Pulmonary artery endothelial cell (primary cell): ENCODE measurements at places on chromosomes 1 and 21. TPM values are rescaled to one million over a fixed set of nuclear protein-coding genes. Genes with fewer than 3 reads are reported as not detected.
A peak's percentile ranks its signal among the peaks of the same experiment; 100 is the strongest.

- no peak for DNase-seq
These were observed 14.6 kb downstream of the BLACAT1 start for GRCh38 chr1:205441318-205441633.

- peak; percentile 29 for DNase-seq
These were observed 323.5 kb downstream of the SIPA1L2 start for GRCh38 chr1:232306269-232306961.

DNA sequence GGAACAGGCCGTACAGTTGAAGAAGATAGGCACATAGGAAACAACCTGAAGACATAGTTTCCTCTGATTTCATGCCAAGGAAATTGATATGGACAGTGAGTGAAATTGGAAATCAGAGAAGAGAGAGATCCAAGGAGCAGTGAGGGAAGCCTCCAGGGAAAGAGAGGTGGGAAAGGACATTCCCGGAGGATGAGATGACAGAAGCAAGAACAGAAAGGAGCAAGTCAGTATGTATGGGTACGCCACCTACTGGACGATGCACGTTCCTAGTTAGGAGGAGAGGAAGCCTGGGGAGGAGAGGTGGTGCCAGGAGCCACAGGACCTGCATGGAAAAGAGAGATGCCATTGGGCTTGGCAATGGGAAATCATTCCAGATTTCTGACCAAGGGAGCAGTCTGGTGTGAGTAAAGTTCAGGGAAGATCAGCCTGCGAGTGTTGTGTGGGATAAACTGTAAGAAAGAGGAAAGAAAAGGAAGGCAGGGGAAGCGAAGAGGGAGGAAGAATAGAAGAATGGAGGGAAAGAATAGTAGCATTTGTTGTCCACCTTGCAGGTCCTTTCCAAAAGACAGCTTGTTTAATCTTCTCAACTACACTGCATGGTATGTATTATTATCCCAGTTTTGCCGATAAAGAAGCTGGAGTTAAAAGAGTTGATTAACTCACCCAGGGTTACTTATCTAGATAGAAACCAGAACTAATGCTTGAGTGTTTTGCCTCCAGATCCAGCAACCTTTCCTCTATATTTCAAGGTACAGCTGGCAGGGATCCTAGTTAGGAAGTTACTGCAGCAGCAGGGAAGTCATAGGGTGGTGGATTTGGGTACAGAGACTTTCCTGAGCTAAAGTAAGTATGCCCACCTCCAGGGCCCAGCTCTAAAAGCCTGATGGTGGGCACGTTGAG is 27.4 kb downstream of the C1orf116 start:
- no peak for DNase-seq

- peak; percentile 55 for DNase-seq
These were observed 7.4 kb upstream of the MPL start for GRCh38 chr1:43329995-43330751.

- DNase-seq = no peak
These were observed 408.7 kb downstream of the NCAM2 start for GRCh38 chr21:21406921-21407320.

DNA sequence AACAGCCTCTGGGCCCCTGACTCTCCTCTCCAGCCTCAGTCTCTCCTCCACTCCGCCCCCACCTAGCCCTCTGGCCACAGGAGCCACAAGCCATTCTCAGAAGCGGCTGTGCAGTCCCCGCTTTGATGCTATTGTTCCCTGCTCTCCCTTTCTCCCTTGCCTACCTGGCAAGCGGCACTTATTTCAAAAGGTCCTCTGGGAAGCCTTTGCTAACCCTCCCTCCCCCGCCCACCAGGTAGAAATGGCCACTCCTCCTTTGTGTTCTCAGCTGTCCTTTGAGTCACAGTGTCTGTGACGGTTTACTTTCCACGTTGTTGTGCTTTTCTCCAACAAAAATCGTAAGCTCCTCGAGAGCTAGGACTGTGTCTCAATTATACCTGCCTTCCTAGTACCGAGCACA is 338.4 kb upstream of the PROX1 start:
- DNase-seq = no peak

- no peak for DNase-seq
These were observed 7.3 kb upstream of the GNL2 start for GRCh38 chr1:37602750-37603694.

GRCh38 chr21:36472377-36472776 is 7.5 kb downstream of the CLDN14 start:
- DNase-seq = no peak

DNA sequence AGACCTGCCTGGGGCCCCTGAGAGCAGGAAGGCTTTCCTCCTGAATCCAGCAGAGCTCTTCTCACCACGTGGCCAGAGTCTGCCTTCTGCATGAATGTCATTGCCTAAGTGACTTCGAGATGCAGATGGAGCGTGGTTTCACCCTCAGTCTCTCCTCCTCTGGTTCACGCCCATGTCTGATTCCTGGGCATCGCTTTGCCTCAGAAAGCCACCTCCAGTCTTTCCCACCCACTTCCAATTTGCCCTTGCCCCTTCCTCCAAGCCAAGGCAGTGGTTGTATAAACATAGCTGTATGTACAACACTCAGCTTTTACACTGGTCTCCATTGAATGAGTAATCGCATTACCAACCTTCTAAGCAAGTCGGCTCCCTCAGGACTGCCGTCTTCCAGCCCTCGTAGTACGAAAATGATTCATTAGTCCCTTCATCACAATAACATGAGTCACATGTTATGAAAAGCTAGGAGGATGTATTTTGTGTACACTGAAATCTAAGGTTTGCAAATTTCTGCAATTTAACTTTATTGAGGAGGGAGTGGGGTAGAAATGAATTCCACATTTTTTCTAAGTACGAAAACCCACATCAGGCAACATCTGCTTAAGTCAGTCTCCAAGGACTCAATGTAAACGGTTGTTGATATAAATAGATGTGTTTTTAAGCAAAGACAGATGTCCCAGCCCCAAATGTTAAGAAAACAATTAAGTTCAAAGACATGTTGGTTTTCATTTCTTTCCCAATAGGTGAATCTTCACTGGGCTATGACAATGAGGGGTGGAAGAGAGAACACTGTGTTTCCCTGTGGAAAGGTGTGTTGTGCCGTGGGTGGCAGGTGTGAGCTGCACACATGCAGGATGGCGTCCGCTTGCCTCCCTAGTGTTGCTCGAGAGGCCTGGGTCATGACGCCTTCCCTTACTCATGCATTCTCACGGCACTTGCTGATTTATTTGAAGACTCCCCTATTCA is 32.3 kb upstream of the ETS2 start:
- peak; percentile 83 for DNase-seq

- DNase-seq = no peak
These were observed 44.6 kb downstream of the RCAN1 start for GRCh38 chr21:34570313-34570712.

DNA sequence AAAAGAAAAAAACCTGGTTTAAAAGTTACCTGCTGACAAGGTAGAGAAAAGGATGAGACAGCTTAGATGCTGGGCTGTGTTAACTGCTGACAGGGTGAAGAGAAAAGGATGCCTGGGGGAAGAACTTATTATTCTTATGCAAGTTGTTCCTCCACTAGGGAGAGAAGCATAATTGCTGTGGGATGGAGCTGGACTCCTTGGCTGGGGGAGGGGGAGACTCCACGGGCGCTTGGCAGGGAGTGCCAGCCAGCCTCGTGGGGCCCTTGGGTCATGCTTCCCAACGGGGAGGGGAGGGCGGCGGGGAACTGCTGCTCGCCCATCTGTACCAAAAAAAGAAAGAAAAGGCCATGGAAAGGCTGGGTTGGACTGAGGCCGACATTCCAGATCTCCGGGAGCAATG is 47.2 kb downstream of the SYCP1 start:
- no peak for DNase-seq

GRCh38 chr21:37868446-37869295 is 47.6 kb downstream of the KCNJ6 start:
- DNase-seq = no peak

DNA sequence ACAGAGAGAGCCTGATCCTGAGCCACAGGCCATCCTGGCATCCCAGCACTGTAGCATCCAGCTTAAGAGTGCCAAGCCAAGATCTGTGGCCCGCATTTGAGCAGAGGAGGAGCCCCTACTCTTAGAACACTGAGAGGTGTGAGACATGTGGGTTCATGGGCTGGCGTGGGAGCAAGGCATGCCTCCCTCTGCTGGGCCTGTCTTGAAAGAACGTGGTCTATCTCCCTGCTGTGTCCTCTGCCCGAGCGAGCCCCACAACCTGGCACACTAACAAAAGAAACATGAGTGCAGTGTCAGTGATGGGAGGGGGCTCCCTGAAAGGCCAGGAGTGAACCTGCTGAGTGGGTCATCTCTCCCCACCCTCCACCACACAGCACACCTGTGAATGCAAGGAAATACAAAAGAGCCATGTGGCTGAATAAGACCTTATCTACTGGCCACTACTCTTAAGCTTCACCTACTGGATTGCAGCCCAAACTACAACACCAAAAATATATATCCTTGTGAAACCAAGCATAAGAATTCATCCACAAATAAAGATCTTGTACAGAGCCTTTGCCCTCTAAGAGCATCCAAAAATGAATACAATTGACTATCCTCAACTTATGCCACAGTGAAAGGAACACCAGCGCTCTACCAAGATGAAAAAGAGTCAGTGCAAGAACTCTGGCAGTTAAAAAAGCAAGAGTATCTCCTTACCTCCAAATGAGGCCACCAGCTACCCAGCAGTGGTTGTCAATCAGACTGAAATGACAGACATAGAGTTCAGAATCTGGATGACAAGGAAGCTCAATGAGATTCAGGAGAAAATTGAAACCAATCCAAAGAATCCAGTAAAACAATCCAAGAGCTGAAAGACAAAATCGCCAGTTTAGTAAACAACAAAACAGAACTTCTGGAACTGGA is 259.4 kb upstream of the DAB1 start:
- DNase-seq = no peak

DNA sequence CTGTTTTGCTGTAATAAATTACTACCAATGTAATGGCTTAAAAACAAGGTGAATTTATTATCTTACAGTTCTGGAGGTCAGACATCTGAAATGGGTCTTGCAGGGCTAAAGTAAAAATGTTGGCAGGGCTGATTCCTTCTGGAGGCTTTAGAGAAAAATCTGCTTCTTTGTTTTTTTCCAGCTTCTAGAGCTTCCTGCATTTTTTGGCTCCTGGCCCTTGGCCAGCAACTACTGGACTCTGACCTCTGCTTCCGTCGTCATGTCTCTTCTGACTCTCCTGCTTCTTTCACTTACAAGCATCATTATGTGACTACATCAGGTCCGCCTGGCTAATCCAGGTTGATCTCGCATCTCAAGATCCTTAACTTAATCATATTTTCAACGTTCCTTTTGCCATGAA is 350.9 kb downstream of the S1PR1 start:
- DNase-seq = peak; percentile 7

The HSD17B7 gene
- total RNA-seq = 18.5 and 38.4 TPM in 2 replicates

The KIF26B gene
- 0.04 and 0.13 TPM in 2 replicates for total RNA-seq

The LAMB3 gene
- 7.1 and 14.5 TPM in 2 replicates for total RNA-seq
